Heart left ventricle (tissue), 16 donors: ENCODE measurements at places on chromosomes 2 and 18. TPM values are rescaled to one million over a fixed set of nuclear protein-coding genes. Genes with fewer than 3 reads are reported as not detected.
A peak's percentile ranks its signal among the peaks of the same experiment; 100 is the strongest.

DNA sequence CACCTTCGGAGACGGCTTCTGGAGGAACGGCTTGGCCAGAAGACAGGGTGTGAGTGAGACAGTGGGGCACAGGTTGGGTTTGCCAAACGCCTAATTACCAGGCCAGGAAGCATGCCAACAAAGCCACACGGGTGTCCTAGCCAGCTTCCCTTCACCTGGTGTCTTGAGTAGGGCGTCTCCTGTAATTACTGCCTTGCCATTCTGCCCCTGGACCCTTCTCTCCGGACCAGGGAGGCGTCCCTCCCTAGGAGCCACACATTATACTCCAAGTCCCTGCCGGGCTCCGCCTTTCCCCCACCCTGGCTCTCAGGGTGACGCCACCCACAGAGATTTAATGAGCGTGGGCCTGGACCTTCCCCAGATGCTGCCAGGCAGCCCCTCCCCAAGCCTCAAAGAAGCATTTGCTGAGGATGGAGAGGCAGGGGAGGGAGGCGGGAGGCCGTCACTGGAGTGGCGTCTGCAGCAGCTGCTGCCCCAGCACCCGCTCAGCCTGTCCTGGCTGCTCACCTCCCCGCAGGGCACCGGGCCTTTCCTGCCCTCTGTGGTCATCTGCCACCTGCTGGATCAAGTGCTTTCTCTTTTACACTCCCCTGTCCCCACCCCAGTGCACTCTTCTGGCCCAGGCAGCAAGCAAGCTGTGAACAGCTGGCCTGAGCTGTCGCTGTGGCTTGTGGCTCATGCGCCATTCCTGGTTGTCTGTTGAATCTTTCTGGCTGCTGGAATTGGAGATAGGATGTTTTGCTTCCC lies 20.7 kb downstream of the FOSL2 start:
- peaks cover 14% of the 10 kb centered on the region for H3K4me1 ChIP-seq
- no peak overlapping the region for H3K4me3 ChIP-seq
- H3K27me3 ChIP-seq = no peaks in the 10 kb centered on the region
- DNase-seq = peak; percentile 57

DNA sequence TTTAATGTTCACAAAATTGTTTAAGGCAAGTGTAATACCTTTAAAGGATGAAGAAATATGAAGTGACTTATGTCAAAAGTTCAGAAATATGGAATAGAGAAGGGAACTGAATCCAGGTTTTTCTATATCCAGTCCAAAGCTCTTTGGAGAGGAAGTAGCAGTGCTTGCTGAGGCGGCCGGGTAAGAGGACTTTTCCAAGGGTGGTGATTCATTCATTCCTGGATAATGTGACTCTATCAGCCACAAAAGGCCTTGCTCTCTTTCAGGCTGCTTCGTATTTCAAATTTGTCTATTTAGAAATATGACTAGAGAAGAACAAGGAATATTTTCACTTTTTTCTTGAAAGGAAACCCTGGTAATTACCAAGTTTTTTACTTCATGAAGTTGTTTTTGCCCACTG lies 830.1 kb upstream of the ZEB2 start:
- no peaks in the 10 kb centered on the region for H3K4me1 ChIP-seq
- no peak overlapping the region for H3K4me3 ChIP-seq
- DNase-seq = no peak
- H3K36me3 ChIP-seq = no peaks in the 10 kb centered on the region
- H3K27me3 ChIP-seq = no peaks in the 10 kb centered on the region
- H3K27ac ChIP-seq = no peak overlapping the region

POTEC gene
- not detected for polyA plus RNA-seq

GRCh38 chr2:125979886-125980285 lies 676.1 kb upstream of the GYPC start:
- H3K27ac ChIP-seq = no peak overlapping the region
- DNase-seq = no peak
- H3K4me3 ChIP-seq = no peak overlapping the region
- H3K36me3 ChIP-seq = no peaks in the 10 kb centered on the region
- H3K4me1 ChIP-seq = no peaks in the 10 kb centered on the region

DNA sequence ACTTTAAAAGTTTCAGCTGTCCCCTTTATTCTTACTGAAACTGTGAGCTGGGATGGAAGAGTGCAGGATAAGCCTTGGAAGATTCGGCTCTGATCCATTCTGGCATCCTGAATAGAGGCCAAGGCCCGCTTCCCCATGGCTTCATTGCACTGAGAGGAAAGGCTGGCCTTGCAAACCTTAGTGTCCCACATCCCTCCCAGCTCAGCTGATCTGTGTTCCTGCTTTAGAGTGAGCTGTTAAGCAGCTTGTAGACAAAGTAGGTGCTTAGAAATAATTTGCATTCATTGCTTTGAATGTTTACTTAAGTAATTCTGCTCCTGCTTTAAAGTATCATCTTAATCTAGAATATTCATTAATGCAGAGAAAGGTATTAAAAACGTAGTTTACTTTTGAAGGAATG lies 169.6 kb upstream of the BOD1L2 start:
- no peaks in the 10 kb centered on the region for H3K36me3 ChIP-seq
- H3K27me3 ChIP-seq = no peaks in the 10 kb centered on the region
- no peak overlapping the region for H3K27ac ChIP-seq

DNA sequence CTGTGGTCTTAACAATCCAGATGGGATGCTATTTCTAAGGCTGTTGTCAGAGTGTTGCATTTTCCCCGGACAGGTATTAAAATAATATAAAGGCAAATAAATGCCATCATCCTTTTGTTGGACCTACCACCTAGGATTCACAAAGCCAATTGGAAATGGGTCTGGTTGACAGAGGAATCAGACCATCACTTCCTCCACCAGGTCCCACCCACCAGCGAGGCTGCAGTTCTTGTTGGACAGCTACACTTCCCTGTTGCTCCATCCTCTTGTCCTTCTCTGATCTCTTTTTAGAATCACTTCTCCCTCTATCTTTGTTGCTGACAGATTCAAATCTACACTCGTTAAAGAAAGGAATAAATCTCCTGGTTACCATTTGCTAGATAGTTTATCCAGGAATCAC lies 1.1 kb downstream of the TMEM169 start:
- no peaks in the 10 kb centered on the region for H3K4me1 ChIP-seq
- DNase-seq = peak; percentile 33
- H3K4me3 ChIP-seq = no peak overlapping the region
- no peak overlapping the region for H3K27ac ChIP-seq
- H3K27me3 ChIP-seq = no peaks in the 10 kb centered on the region
